Nucleus accumbens (tissue), 56 donors: ENCODE measurements at places on chromosomes 5 and 9.

DNA sequence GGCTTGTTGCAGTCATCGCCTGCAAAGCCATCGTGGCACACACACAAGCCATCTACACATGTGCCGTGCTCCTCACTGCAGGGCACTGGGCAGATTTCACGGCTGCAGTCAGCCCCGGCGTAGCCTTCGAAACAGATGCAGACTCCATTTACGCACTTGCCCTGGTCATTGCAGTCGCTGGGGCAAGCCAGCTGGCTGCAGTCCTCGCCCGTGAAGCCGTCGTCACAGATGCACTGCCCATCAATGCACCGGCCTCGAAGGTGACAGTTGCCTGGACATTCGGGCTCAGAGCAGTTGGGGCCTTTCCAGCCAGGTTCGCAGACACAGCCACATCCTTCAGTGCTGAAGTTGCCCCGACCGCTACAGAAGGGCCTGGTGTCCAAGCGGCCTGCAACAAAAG, 31.1 kb downstream of the TNC start:
- DNase-seq, result no peak

GRCh38 chr5:78546276-78546996, 102.1 kb downstream of the LHFPL2 start:
- DNase-seq, result no peak

DNA sequence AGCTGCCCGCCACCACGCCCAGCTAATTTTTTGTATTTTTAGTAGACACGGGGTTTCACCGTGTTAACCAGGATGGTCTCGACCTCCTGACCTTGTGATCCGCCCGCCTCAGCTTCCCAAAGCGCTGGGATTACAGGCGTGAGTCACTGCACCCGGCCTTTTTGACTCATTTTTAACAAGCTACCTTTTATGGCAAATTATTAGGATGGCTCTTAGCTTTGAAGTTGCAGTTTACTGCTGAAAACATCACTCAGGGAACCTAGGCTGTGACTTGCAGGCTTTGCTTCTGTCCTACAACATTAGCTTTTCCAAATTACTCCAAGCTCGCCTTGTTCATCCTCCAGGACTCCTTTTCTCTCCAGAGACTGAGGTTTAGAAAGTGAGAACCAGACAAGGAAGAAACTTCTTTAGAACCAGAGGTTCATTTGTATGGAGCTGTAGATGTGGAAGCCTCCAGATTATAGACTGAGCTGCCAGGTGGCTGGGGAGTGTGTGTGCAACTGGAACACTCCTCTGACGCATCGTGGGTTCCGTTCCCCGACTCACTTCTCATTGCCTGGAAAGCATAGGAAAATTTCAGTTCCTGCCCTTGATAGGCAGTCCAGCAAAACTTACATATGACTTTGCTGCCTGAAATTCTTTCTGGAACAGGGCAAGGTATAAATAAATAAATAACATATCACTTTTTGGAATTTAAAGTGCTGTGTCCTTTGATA, 23.8 kb upstream of the SPTAN1 start:
- no peak for DNase-seq

DNA sequence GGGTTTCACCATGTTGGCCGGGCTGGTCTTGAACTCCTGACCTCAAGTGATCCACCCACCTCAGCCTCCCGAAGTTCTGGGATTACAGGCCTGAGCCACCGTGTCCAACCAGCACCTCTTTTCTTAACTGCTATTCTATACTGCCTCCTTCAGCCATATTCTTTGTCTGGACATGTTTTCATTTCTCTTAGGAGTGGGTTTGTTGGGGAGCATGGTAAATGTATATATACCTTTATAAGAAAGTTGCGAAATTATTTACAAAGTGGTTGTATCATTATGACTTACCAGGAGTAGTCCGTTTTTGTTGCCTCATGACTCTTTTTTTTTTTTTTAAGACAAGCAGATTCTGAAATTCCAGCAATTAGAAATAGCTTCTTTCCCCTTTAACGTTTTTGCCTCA, 38.7 kb downstream of the CDC42SE2 start:
- DNase-seq, result no peak

- DNase-seq, result no peak
Measured at GRCh38 chr9:72428329-72428728, 63.3 kb upstream of the ZFAND5 start.

- DNase-seq, result no peak
Measured at GRCh38 chr5:36691696-36692371, 85.4 kb downstream of the SLC1A3 start.

DNA sequence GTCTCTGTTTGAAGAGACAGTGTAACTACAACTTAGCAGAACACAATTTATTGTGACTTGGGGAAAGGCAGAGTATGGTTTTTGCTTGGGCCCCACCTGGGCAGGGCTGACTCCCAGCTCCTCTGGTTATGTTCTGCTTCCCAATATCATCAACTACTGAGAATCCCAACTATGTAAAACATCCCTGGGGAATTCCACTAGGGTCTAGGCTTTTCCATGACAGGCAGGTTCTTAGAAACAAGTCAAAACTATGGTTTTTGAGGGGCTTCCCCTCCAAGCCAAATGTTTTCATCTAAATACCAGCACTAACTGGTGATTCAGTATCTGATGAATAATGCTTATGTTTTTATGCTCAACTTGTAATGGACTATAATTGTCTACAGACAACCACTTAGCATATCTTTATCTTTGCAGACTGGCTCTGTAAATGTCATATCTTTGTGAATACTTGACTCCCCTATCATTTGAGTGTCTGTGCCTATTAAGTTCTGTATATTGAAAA, 409.5 kb downstream of the PDE4D start:
- DNase-seq, result no peak

DNA sequence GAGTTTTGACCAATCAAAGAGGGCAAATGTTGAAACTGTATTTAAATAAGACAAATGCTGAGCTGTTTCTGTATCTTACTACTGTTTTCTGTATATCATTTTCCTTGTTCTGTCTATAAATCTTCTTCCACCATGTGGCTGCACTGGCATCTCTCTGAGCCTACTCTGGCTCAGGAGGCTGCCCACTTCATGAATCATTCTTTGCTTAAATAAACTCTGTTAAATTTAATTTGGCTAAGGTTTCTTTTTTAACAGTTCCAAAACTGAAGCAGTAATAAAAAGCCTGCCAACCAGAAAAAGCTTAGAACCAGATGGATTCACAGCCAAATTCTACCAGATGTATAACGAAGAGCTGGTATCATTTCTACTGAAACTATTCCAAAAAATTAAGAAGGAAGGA, 40.2 kb upstream of the TAS2R1 start:
- DNase-seq, result no peak

DNA sequence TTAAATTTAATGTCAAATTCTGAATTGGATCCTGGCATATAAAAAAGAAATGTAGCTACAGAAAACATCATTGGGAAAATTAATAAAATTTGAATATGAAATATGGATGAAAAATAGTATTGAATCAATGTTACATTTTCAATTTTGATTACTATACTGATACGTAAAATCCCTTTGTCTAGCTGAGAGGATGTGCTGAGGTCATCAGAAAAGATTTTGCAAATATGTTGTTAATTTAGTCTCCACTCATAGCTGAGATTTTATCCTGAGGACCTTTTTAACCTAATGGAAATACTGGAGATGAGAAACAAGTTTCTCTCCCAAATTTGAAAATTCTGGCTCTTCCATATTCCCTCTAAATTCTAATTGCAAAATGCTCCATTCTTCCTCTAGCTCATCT, 84.4 kb upstream of the ADAMTS16 start:
- DNase-seq, result no peak

GRCh38 chr9:78921341-78921740, 624.4 kb downstream of the PSAT1 start:
- DNase-seq, result no peak

DNA sequence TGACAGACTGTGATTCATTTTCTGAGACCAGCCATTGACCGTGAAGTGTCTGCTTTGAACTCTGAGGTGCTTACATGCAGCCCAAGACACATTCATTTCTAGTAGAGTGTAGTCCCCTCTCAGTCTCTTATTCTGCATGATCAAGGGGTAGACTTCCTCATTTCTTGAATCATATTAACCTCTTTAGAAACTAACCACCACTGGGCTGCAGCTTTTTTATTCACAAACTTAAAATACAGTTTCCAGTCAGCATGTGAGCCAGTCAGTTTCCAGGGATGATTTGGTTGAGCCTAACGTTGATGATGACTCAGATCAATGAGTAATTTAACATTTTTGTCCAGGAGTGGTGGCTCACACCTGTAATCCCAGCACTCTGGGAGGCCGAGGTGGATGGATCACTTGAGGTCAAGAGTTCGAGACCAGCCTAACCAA, 59.2 kb downstream of the OTULIN start:
- DNase-seq, result no peak

GRCh38 chr5:83362526-83362925, 109.0 kb upstream of the VCAN start:
- DNase-seq, result no peak

DNA sequence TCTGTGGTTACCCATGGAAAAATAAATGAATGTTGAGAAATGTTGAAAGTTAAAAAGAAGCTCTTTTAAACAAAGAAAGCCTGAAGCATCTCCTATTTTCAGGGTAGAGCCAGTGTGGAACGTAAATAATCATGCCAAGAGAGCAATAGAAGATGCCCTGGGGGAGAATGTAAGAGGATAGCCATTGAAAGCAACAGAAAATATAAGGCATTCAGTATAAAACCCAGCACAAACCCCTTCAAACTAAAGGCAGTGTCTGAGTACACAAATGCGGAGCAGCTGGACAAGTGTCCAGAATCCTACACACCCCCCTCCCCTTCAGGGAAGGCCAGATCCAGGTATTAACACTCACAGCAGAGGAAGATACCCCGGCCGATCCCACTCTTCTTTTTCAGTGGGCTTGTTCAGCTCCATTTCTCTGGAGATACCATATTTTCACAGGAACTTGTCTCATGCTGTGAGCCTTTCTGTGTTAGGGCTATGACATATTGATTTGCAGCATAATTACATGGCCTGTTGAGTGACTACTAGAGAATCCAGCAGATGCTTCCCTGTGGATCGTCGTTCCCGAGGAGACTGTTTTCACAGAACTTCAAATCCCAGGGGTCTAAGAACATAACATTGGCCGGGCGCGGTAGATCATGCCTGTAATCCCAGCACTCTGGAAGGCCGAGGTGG, 101.2 kb downstream of the PLK2 start:
- no peak for DNase-seq

GRCh38 chr5:140366589-140367255, 6.7 kb downstream of the SLC4A9 start:
- no peak for DNase-seq

- DNase-seq, result no peak
Measured at GRCh38 chr5:113152380-113152740, 175.8 kb downstream of the DCP2 start.

DNA sequence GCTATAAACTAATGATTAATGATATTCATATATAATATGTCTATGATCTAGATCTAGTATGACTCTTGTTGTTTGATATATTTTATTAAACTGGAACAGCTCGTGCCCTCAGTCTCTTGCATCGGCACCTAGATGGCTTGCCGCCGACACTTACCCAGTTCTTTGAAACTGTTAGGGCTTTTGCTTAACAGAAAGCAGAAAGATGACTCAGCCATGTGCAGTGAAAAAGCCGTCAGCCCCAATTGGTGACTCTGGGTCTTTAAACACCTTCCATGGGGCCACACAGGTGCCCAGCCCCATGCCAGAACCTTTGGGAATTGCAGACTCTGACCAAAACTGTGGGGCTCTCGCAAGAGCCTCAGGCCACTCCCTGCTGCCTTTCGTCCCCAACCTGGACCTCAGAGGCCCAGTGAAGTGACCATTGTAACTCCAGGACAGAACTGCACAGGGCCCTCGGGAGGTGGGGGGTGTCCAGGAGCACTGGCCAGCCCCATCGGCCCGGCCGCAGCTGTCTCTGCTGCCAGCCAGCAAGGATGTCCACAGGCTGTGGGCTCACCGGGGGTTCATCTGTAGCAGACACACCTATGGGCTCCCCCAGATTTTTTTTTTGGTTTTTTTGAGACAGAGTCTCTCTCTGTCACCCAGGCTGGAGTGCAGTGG, 7.8 kb downstream of the LCN10 start:
- no peak for DNase-seq

DNA sequence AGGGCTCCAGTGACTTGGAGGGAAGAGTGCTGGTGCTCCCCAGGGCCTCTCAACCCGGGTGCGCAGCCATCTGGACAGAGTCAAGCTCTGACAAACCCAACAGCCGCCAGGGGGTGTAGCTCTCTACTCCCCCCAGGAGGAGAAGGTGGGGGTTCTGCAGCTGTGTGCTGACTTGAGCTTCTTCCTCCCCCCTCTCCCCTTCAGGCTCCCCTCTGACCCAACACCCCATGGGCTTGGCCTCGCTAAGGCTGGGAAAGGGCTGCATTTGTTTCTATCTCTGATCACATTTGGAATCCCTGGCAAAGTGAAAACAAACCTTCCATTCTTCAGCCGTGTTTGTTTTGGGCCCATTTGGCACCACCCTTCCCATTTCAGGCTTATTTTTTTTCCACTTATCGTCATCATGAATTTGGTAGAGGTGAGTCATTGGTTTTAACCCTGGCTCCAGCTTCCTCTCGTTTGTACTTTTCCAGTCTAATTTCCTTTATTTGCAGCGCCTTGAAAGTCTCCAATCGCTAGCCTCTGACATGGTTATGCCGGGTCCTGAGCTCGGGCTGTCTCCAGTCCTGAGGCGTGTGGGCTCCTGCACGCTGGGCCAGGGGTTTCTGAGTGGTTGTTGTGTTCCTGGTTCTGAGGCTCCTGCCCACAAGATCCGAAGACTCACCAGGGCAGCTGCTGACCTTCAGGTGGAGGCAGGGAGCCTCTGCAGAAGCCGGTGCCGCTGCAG, 36.1 kb downstream of the DAP start:
- no peak for DNase-seq

- no peak for DNase-seq
Measured at GRCh38 chr5:57435701-57436134, 46.9 kb downstream of the ACTBL2 start.

GRCh38 chr9:36893911-36894310, 140.2 kb downstream of the PAX5 start:
- no peak for DNase-seq

DNA sequence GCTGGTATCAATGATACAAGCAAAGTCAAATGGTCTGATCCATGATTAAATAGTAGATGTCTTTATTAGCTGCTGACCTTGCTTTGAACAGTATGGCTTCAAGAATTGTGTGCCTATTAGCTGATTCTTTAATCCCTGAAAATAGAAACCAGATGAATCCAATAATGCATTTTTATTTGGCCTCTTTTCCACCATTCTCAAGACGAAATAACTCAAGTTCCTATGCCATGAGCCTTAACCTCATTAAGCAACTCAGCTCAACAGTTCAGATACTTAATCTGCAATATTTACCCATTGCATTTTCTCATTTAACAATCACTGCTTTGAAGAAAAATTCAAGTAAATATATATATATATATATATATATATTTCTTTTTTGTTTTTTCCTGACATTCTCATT, 588.6 kb upstream of the MEF2C start:
- DNase-seq, result no peak

GRCh38 chr5:157266286-157267007, 524 bp downstream of the CYFIP2 start:
- no peak for DNase-seq
